ENCODE measurements at places on chromosomes 1 and 21. TPM values are rescaled to one million over a fixed set of nuclear protein-coding genes. Genes with fewer than 3 reads are reported as not detected.

The FMO3 gene
- total RNA-seq = not detected

The NR1I3 gene
- not detected for total RNA-seq

The TACSTD2 gene
- 0.23 TPM for total RNA-seq

The TRIM67 gene
- total RNA-seq = not detected

The SPRR2E gene
- total RNA-seq = not detected

The CTSE gene
- total RNA-seq = not detected

The GUCA2B gene
- total RNA-seq = not detected

The DCLRE1B gene
- total RNA-seq = 7.0 TPM

The SLC5A9 gene
- not detected for total RNA-seq

The SYPL2 gene
- not detected for total RNA-seq

The HENMT1 gene
- 9.2 TPM for total RNA-seq

The KCNJ15 gene
- total RNA-seq = not detected

The LORICRIN gene
- total RNA-seq = not detected

The FAM229A gene
- total RNA-seq = 32.9 TPM

The TRIM58 gene
- 44.2 TPM for total RNA-seq

The HOOK1 gene
- 13.8 TPM for total RNA-seq

The NBPF10 gene
- total RNA-seq = 5.6 TPM

The CENPS gene
- total RNA-seq = 3.8 TPM

The ESRRG gene
- not detected for total RNA-seq

The IFNAR2 gene
- total RNA-seq = 48.1 TPM

The NUP210L gene
- 0.07 TPM for total RNA-seq

The RNF11 gene
- total RNA-seq = 140 TPM

The TFAP2E gene
- 4.5 TPM for total RNA-seq

The LAPTM5 gene
- total RNA-seq = 563 TPM

The PBX1 gene
- 0.80 TPM for total RNA-seq

The DPT gene
- total RNA-seq = not detected

The KCNAB2 gene
- 207 TPM for total RNA-seq

The CELA3B gene
- total RNA-seq = not detected

The OR10X1 gene
- total RNA-seq = not detected

The KRTAP10-10 gene
- not detected for total RNA-seq

The SPATA17 gene
- total RNA-seq = not detected

The FCRL1 gene
- 22.4 TPM for total RNA-seq

The PCP4L1 gene
- total RNA-seq = not detected

The TNFRSF4 gene
- total RNA-seq = 94.7 TPM

The TGFBR3 gene
- total RNA-seq = 21.0 TPM

The DENND2D gene
- total RNA-seq = 126 TPM

The KRTAP10-12 gene
- not detected for total RNA-seq

The RNF186 gene
- total RNA-seq = not detected

The CYP4Z1 gene
- total RNA-seq = not detected

The TAS1R1 gene
- not detected for total RNA-seq

The KRTAP19-3 gene
- total RNA-seq = not detected

The TNFRSF8 gene
- total RNA-seq = 0.20 TPM

The KIF2C gene
- 1.7 TPM for total RNA-seq

The CHRM3 gene
- not detected for total RNA-seq

The TSPAN2 gene
- total RNA-seq = 14.2 TPM

The S100A10 gene
- 349 TPM for total RNA-seq

The CYP4A11 gene
- not detected for total RNA-seq

The TRAF3IP3 gene
- 286 TPM for total RNA-seq

The TRNP1 gene
- 0.22 TPM for total RNA-seq

The SPRR2G gene
- not detected for total RNA-seq

The PDZK1IP1 gene
- not detected for total RNA-seq

The OR14K1 gene
- total RNA-seq = not detected

The DNAH14 gene
- total RNA-seq = not detected

The FMO4 gene
- total RNA-seq = 1.5 TPM

The SYTL1 gene
- 261 TPM for total RNA-seq

The PLD5 gene
- not detected for total RNA-seq

The LY9 gene
- total RNA-seq = 96.6 TPM

The S100A16 gene
- total RNA-seq = not detected

The OR2L13 gene
- total RNA-seq = not detected

The SMCP gene
- not detected for total RNA-seq

Data from T-helper 17 cell (primary cell).